ENCODE measurements at places on chromosomes 7 and 10. TPM values are rescaled to one million over a fixed set of nuclear protein-coding genes. Genes with fewer than 3 reads are reported as not detected.

SUN3 gene
- not detected for total RNA-seq

SH2D4B gene
- not detected for total RNA-seq

HOGA1 gene
- 0.50 TPM for total RNA-seq

HYAL4 gene
- not detected for total RNA-seq

ZNF727 gene
- 0.75 TPM for total RNA-seq

ZNF398 gene
- 7.4 TPM for total RNA-seq

AGMO gene
- not detected for total RNA-seq

H2BK1 gene
- total RNA-seq = not detected

CALCR gene
- total RNA-seq = not detected

Measured in uterine smooth muscle cell (primary cell).